ENCODE measurements at places on chromosomes 1 and 21.

- DNase-seq = no peak
Measured at GRCh38 chr1:198763298-198763714, 124.5 kb downstream of the PTPRC start.

DNA sequence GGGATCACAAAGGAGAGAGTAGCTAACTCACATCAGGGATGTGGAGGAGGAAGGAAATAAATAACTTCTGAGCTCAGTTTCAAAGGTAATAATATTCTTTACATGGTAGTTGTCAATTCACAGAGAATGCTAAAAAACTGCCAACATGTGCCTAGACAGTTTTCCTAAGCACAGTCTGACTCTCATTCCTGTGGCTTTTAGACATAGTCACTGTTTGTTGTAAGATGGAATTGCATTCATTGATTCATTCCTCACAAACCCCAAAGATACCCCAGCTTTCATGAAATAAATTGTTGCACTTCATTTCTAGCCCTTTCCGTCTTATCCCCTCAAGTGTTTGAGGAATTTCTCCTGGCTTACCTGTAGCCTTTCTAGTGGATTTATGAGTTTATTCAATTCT is 263.9 kb downstream of the NTNG1 start:
- no peak for DNase-seq

- no peak for DNase-seq
Measured at GRCh38 chr1:49356594-49356993, 579.9 kb upstream of the BEND5 start.

DNA sequence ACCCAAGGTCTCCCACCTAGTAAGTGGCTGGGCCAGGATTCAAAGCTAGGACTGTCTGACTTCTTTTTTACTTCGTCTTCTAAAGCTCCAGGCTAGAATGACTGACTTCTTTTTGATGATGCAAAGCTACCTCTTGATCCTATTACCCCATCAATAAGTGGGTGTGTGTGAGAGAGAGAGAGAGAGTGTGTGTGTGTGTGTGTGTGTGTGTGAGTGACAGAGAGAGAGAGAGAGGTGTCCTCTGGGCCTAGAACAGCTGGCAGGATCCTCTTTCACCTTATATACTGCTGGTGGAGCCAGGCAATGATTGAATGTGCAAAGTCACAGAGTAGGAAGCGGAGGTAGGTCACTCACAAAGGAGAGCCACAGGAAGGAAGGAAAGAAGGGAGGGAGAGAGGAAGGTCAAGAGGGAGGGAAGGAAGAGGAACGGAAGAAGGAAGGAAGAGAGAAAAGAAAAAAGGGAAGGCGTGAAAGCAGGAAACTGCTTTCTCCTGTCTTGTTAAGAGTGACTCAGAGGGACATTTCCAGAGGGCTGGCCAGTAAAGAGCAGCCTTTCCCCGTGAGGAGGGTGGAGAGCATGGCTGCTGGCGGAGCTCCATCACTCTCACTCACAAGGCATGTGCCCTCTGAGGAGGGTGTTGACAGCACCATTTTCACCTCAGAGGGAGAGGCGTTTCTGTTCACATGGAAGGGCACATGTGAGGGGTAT is 68.9 kb downstream of the CDC7 start:
- DNase-seq = no peak
